ENCODE measurements at places on chromosomes 5 and 9. TPM values are rescaled to one million over a fixed set of nuclear protein-coding genes. Genes with fewer than 3 reads are reported as not detected.

- DNase-seq, result no peak
Observed at GRCh38 chr9:35510754-35511428, 21.0 kb downstream of the RUSC2 start.

DNA sequence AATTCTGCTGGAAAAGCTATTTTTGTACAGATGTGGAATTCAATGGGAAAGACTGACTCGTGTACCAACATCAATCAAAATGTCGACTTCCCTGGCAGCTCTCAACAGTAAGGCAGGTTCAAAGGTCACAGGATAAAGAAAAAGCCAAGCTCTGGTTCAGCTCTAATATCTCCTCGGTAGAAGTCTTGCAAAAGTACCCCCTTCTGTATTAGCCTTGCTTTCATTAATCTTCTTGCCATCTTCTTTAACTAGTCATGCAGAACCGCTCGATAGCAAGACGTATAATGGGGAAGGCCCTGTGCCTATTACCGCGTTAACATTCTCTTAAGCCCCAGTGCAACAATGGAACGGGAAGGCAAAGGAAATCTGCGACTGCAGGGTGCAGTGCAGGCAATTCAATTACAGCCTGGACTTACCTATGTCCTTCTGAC lies 201.2 kb downstream of the GAPVD1 start:
- DNase-seq, result no peak

DNA sequence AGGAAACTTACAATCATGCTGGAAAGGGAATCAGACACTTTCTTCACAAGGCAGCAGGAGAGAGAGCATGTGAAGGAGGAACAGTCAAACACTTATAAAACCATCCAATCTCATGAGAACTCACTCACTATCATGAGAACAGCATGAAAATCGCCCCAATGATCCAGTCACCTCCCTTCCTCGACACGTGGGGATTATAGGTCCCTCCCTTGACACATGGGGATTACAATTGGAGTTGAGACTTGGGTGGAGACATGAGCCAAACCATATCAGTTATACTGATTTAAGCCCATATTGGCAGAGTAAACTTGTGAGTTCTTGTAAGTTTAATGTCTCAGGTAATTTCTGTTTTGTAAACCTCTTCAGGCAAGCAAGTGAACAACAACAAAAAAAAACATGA lies 70.8 kb downstream of the ERAP1 start:
- no peak for DNase-seq

- DNase-seq, result no peak
Observed at GRCh38 chr5:160339406-160340130, 27.2 kb upstream of the CCNJL start.

DNA sequence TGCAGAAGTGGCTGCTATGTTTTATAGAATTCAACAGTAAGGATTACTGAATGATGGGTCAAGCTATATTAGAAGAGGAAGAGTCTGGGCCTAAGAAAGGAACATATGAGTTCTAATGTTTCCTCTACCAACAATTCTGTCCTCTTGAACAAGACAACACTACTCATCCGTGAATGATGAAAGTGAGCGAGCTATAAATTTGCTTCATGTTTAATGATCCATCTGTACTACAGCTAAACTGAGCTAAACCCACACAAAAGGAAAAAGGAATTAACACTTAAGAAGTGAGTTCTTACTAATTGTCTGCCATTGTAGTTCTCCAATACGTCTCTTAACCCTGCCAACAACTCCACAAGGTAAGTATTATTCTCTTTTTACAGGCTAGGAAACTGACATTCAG lies 204.4 kb downstream of the GLIS3 start:
- DNase-seq, result no peak

DNA sequence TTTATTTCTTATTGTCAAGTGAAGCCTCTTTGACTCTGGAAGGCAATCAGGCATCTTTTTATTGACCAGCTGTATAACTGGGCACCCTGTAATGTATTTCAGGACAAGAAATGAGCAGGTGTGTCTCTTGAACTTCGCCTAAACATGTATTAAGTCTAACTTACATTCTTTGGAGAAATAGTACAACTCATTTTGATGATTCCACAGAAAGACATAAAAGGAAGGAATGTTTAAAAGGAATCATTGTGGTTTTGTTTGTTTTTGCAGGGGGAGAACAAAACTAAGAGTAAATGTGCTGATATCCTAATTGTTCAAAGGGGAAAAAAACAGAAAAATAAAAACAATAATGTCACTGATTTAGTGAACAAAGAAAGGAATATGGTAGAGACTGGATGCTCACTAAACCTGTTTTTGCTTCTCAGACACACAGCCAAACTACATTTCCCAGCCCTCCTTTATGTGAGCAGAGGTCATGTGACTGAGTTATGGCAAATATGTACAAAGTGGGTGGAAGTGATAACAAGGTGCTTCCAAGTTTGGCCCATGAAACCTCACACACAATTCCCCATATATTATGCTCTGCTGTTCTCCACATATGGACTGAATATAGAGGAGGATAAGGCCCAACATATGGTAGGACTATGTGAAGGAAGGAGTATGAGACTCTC lies 150.6 kb upstream of the ACOT12 start:
- DNase-seq, result no peak

DNA sequence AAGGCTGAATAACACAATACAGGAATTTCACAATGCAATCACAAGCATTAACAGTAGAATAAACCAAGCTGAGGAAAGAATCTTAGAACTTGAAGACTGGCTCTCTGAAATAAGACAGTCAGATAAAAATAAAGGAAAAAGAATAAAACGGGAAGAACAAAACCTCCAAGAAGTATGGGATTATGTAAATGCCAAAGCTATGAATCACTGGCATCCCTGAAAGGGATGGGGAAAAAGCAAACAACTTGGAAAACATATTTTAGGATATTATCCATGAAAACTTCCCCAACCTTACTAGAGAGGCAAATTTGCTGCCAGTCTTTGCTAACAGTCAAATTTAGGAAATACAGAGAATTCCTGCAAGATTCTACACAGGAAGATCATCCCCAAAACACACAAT lies 157.9 kb downstream of the ALDH1A1 start:
- DNase-seq, result no peak

GRCh38 chr5:7678030-7678429 lies 172.9 kb downstream of the CFAP90 start:
- DNase-seq, result no peak

- peak; percentile 75 for DNase-seq
Observed at GRCh38 chr5:179558932-179559283, 8.6 kb downstream of the RUFY1 start.

- DNase-seq, result no peak
Observed at GRCh38 chr5:150499437-150499956, 8.4 kb upstream of the NDST1 start.

DNA sequence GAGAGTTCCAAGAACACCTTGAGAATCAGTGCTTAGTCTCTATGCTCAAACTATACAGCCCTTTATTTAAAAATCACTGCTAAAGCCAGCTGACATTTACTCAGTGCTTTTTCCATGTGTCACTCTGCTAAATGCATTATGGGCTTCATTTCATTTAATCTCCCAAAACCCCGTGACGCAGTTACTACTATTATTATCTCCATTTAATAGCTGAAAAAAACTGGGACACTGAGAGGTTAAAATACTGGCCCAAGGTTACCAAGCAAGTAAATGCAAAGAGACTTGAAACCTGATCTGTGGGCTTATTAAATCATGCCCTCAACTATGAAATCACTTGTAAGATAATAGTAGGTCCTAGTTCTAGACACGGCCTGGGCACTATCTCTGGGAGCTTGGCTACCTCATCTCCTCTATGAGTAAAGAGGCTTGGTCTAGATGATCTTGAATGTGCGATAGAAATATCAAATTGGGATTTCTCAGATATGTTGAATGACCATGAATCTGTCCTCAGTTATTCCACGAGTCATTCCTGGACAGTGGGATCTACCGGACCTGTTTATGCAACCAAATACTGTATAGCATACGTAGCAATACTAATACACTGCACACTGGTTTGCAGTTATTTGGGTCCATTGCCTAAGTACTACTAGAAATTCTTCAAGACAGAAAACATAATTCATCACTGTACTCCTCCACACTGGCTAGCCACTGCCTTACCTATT lies 32.3 kb downstream of the MARCHF11 start:
- DNase-seq, result no peak

- no peak for DNase-seq
Observed at GRCh38 chr5:178334861-178335260, 102.3 kb upstream of the PHYKPL start.

DNA sequence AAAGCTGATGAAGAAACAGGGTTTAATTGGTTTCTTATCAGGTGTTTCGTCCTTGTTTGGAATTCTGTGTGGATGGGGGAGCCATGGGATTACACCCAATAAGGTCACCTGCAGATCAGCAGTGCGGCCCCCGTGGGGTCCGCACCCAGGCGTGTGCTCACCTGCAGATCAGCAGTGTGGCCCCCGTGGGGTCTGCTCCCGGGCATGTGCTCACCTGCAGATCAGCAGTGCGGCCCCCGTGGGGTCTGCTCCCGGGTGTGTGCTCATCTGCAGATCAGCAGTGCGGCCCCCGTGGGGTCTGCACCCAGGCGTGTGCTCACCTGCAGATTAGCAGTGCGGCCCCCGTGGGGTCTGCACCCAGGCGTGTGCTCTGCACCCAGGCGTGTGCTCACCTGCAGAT lies 41.7 kb upstream of the CEP72 start:
- no peak for DNase-seq

FBXO4 gene
- total RNA-seq, result 1.9 TPM

WHRN gene
- 23.3 TPM for total RNA-seq

OR1B1 gene
- total RNA-seq, result not detected

LCN15 gene
- total RNA-seq, result 0.52 TPM

SVEP1 gene
- total RNA-seq, result 0.39 TPM

SERF1A gene
- total RNA-seq, result 16.5 TPM

SMIM15 gene
- total RNA-seq, result 41.9 TPM

Data from WTC11 (cell line).